ENCODE measurements at places on chromosomes 3 and 15.

- DNase-seq, result no peak
Observed at GRCh38 chr3:64685331-64685799, 2.4 kb downstream of the ADAMTS9 start.

DNA sequence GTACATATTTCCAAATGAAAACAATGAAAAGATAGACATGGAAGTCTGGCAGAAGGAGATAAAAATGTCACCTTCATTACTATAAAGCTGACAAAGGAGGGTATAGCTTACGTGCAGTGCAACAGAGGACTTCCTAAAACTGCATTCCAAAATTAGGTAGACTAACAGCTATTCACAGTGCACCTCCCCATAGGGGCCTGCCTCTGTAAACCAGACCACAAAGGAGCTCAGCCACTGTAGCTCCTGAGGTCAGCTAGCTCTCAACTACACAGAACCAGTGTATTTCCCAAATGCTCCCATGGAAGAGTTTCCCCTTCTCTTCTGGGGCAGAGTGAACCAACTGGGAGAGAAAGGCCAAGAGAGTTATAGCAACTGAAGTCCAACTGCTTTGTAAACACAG is 31.2 kb upstream of the PHLDB2 start:
- DNase-seq, result no peak

DNA sequence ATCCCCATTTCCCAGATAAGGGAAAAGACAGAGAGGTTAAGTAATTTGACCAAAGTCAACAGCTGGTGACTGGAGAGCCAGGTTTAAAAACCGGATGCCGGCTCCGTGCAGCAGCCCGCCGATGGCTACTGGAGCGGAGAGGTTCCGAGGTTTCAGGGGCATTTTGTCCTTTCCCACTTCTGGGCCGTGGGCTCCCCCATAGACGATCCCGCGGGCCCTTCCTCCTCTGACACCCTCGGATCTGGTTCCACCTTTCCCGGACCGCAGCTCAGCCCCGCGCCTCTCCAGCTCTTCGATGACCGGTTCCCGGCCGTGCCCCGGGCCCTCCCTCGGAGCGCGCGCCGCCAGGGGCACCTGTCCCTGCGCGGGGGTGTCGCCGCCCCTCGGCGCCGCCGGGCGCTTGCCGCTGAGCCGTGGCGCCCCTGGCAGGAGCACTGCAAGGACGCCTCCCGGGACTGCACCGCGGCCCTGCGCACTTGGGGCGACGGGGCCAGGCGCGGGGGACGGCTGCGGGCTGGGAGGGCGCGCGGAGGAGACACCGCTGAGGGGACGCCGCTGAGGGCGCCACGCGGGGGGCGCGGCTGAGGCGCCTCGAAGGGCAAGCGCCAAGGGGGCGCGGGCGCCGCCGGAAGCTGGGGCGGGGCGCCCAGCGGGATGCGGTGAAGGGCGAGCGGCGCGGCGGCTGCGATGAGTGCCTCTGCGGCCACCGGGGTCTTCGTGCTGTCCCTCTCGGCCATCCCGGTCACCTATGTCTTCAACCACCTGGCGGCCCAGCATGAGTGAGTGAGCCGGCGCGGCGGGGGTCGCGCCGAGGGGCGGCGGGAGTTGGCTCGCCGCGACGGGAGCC is at the start of gene TM6SF1:
TSS of gene TM6SF1 (plus strand) at position 652 of the 847 bp plus-strand sequence. CDS start at position 688, 36 bp downstream.
- DNase-seq, result no peak

- no peak for DNase-seq
Observed at GRCh38 chr3:138638641-138639040, 30.1 kb downstream of the FAIM start.

GRCh38 chr3:49775538-49775937 is 10.8 kb downstream of the IP6K1 start:
- DNase-seq, result no peak

- no peak for DNase-seq
Observed at GRCh38 chr15:100096248-100096600, 245.6 kb downstream of the ADAMTS17 start.

- DNase-seq, result no peak
Observed at GRCh38 chr3:169579116-169579710, 84.3 kb downstream of the MECOM start.
